Activated naive CD4-positive, alpha-beta T cell (primary cell): ENCODE measurements at places on chromosomes 1 and 21.

DNA sequence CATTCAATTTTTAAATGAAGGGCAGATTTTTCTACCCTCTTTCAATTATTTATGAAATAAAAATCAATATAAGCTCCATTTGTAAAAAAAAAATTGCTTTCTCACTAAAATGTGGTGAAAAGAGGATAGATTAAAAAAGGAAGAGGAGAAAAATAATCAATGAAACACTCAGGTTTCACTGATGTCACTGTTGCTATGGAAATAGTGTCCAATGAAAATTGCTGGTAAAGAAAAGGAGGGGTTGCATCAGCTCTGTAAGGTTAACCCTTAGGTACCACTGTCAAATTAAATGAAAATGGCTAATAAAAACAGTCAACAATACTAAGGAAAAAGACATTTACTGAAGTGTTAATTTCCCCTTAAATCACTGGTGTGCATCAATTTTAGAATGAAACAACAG lies 91.6 kb upstream of the TTC39A start:
- no peak for DNase-seq

- no peak for DNase-seq
These were observed 99.6 kb downstream of the EIF4G3 start for GRCh38 chr1:21077085-21077484.

GRCh38 chr1:101394041-101394440 lies 157.2 kb downstream of the S1PR1 start:
- no peak for DNase-seq

- no peak for DNase-seq
These were observed 110.1 kb downstream of the VPS13D start for GRCh38 chr1:12339811-12340543.

DNA sequence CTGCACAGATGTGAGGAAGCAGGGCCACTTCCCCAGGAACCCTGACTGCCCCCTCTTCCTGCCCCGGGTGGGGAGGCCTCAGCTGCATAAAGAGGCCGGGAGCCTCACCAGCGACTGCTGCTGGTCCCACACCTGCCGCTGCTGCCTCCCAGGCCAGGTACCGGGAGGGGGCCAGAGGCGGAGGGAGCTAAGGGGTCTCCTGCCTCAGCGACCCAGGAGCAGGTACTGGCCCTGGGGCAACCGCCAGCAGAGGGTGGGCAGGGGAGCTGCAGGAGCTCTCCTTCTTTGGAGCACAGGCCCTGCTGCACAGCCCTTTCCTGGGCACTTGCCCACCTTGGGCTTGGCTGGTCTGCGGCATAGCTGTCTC lies 6.8 kb downstream of the GJC2 start:
- no peak for DNase-seq

GRCh38 chr1:226608699-226609505 lies 60.3 kb downstream of the STUM start:
- peak; percentile 33 for DNase-seq

- DNase-seq, result no peak
These were observed 112.5 kb downstream of the USH2A start for GRCh38 chr1:216310776-216311175.

DNA sequence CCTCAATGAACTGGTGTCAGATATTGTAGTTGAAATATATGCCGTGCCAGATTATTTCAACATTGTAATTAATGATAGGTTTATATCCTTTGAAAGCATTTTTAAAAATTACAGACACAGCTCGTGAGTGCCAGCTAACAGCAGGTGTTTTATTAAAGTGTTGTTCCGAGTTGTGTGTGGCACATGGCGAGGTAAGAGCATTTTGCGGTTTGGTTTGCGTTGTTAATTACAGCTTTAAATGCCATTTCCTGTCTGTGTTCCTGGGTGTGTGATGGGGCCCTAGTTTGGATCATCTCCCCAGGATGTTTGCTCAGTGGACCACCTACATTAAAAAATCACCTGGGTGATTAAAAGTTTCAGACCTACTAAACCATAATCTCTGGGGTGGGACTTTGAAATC lies 97.4 kb downstream of the PRDM2 start:
- DNase-seq, result no peak

GRCh38 chr1:241706257-241706656 lies 54.2 kb downstream of the WDR64 start:
- DNase-seq, result no peak

GRCh38 chr1:38783640-38784229 lies 75.8 kb downstream of the RRAGC start:
- no peak for DNase-seq

DNA sequence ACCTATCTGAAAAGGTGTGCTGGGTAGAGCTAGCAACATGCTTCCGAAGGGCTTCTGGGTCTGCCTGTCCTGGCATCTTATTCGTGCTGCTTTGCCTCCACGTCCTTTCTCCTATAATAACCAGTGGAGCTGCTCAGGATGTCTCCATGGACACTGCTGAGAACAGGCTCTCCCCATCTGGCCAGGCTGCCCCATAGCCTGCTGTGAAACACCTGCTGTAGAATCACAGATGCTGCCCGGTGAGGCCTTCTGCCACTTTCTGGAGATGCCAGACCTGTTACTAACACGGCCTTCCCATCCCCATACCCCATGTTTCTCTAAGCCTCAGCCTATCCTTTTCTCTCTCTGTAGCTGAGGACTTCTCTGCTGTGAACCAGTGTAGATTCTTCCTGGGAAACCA lies 120.5 kb downstream of the IER5 start:
- DNase-seq, result no peak

DNA sequence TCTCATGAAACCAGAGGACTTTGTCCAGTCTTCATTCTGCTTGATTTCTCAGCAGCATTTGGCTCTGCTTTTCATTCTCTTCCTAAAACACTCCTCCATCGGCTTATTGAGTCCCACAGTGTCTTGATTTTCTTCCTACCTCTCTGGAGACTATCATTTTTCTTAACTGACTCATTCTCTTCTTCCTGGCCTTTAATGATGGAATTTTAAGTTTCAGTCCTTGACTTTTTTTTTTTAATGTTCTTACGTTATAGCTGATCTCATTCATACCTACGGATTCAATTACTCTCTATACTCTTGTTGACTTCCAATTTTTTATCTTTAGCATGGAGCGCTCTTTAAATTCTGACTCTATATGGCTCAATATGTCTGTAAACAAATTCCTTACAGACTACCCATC lies 111.1 kb downstream of the NEK7 start:
- no peak for DNase-seq

DNA sequence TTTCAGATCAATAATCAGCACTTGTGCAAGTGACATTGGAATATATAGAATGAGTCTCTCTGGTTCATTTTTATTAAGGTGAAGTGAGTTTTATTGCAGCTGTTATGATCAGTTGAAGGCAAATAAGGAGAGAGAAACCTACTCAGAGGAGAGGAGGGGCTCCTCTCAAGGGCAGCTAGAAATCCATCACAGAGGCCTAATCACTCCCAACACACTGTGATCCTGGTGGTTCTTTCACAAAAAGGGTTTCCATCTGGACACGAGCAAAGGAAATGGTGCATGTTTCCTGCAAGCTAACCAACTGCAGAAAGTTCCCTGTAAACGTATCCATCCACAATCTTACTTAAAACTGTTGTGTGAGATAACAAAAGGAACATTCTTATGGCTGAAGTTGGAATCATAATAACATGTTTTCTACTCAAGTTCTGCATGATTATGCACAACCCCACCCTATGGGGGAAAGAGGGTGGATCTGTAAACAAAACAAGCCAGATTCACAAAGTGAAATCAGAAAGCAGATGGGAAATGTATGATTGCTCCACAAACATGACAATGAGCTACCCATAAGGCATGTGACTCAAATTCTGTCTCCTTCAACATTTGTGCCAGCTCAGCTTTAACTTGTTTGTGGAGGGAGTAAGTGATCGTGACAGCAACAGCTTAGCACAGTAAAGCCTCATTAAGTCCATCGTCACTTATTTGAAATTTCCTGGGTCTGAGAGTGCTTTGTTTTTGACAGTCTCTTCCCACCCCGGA lies 141.2 kb upstream of the ST6GALNAC5 start:
- DNase-seq, result no peak

DNA sequence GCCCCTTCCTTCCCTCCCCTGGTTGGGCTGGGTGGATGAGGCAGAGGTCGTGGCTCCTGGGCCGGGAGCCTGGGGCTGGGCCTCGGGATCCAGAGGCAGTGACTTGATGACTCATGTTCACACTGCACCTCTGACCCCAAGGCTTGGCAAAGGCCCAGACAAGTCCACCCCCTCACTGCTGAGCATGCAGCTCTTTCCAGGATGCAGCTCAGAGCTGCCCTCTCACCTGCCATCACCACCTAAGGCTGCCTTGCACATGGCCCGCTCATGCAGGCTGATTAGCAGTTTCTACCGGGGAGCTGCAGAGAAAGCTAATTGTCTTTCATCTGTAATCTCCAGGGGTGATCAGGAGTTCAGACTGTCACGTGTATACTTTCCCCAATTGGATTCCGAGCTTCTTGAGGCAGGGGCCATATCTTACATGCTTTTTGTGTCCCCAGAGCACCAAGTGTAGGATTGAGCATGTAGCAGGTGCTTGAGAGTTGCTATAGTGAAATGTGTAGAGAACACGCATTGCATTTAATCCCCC lies 62.1 kb downstream of the LRRN2 start:
- DNase-seq, result no peak

- DNase-seq, result no peak
These were observed 12.3 kb upstream of the PHC2 start for GRCh38 chr1:33443080-33443704.

DNA sequence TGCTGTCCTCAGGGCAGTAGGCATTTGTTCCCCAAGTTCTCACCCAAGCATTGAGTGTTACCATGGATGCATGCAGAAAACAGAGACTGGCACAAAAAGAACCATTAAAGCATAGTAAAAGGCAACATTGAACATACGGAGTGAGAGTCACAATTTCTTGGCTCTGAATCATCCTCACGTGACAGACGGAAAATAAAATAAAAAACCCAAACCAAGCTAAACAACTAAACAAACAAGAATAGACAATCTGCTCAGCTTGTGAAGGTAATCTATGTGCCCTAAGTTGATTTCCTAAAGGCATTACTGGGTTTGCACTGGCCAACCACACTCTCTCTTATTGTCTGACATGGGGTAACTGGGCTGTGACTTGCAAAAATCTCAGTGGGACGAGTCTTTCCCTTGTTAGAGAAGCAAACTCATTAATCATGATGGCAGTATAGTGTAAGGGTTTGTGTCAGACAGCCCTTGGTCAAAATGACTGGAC lies 306.0 kb downstream of the ASTN1 start:
- DNase-seq, result no peak

GRCh38 chr1:169788402-169788801 lies 6.3 kb downstream of the METTL18 start:
- no peak for DNase-seq

GRCh38 chr1:19272064-19272463 lies 16.5 kb downstream of the AKR7A3 start:
- no peak for DNase-seq

DNA sequence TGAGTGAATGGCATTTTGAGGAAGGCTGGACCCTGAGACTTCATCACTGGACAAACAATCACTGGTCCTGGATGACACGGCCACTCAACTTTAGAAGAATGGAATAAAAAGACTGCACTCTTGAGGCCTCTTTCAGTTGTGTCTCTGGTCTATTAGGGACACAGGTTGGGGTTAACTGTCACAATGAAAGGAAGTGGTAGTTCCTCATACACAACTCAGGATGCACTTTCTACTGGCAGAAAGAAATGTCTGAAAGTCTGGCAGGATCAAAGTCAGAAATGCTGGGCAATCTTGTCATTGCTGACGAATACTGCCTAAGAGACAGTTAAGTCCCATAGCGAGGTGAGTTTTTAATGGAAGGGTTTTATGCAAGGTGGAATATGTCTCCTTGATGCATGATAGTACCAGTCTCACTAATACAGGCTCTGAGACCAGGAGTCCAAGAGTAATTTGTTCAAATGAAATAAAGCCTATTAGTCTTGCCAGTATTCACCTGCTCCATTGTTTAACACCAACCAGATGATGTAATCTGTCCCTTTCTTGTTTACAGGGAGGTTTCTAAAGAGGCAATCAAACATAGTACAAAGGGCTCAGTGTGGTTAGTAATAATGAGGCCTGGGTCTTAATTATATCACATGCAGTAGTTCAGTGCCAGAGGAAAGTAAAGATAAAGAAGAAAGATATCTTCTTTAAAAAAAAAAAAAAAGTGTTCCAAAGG lies 11.2 kb upstream of the RRP15 start:
- DNase-seq, result no peak

DNA sequence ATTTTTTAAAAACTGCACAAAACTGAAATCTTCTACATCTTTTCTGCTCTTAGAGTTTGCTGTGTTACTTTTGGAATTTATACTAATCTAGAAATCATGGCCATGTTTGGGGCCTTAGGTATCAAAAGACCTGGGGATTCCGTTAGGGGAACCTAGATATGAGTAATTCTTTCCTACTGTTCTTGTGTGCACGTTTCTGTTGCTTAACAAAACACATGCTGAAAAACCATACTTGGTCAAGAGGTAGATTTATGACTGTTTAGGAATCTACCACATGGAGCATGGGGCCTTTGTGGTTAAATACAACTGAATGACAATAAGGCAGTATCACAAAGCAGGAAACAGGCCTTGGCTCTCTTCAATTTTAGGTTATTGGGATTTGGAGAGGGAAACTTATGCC lies 291.9 kb upstream of the USP25 start:
- no peak for DNase-seq

GRCh38 chr1:50492142-50492541 lies 68.9 kb upstream of the DMRTA2 start:
- DNase-seq, result no peak

- no peak for DNase-seq
These were observed 18.5 kb downstream of the DONSON start for GRCh38 chr21:33569991-33570390.
